ENCODE measurements at places on chromosomes 6 and 20.

- no peak for DNase-seq
These were observed 45.7 kb upstream of the PBOV1 start for GRCh38 chr6:138263963-138264362.

DNA sequence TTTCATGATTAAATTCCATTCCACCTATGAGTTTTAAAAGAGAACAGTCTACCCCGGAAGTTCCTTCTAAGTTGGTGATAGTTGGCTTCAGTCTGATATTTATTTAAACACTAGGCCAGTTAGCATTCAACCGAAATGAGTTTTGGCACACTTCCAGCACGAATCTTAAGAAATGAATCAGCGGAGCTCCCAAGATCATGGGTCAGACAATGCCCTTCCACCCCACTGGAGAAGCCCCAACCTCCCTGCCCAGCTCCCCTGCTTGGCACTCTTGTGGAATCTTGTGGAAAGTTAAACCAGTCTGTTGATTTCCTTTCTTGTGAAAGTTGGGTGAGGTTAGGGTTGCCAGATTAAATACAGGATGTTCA, 64.3 kb downstream of the MKKS start:
- DNase-seq: no peak

- DNase-seq: no peak
These were observed 10.5 kb upstream of the MLN start for GRCh38 chr6:33813990-33814985.

- DNase-seq: no peak
These were observed 177.3 kb downstream of the CARMIL1 start for GRCh38 chr6:25456249-25457040.

DNA sequence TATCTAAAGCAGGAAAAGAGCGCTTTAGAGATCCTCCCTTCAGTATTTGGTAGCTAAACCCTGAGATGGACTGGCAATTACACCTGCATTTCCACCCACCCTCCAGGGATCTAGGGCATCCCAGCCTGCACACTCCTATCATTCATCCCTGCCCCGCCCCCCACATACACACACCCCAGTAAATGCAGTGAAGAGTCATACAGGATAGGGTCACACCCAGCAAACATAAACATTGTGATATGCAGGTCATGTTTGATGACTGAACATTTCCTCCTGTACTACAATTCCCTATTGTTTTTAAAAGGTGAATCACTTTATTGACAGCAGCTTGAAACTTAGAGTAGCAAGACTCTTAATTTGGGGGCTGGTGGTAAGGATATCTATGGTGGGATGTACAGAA, 112.9 kb downstream of the FOXO3 start:
- DNase-seq: no peak

DNA sequence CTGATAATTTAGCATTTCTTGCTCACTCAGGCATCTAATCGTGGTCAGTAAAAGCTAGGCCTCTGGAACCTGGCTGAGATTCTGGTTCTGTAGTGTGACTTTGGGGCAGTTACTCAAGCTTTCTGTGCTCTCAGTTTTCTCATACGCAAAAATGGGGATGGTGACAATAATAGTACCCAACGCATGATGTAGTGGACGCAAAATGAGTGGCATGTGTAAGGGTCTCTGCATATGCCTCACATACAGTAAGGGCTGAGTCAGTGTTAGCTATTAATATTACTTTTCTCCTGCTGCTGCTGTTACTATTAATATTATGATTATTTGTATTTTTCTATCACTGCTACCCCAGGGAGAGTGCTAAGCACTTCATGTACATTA, 686 bp downstream of the GINS1 start:
- DNase-seq: no peak

GRCh38 chr6:95423331-95423730, 154.0 kb upstream of the MANEA start:
- DNase-seq: no peak

- DNase-seq: no peak
These were observed 729.8 kb downstream of the TBC1D32 start for GRCh38 chr6:120604510-120604909.

GRCh38 chr20:8301655-8302054, 169.6 kb downstream of the PLCB1 start:
- no peak for DNase-seq

- DNase-seq: peak; percentile 96
These were observed 13.9 kb upstream of the TNFRSF6B start for GRCh38 chr20:63682384-63683139.

GRCh38 chr6:141552031-141552430, 580.7 kb upstream of the GJE1 start:
- no peak for DNase-seq

- DNase-seq: no peak
These were observed 5.7 kb upstream of the NECAB3 start for GRCh38 chr20:33679758-33680485.

DNA sequence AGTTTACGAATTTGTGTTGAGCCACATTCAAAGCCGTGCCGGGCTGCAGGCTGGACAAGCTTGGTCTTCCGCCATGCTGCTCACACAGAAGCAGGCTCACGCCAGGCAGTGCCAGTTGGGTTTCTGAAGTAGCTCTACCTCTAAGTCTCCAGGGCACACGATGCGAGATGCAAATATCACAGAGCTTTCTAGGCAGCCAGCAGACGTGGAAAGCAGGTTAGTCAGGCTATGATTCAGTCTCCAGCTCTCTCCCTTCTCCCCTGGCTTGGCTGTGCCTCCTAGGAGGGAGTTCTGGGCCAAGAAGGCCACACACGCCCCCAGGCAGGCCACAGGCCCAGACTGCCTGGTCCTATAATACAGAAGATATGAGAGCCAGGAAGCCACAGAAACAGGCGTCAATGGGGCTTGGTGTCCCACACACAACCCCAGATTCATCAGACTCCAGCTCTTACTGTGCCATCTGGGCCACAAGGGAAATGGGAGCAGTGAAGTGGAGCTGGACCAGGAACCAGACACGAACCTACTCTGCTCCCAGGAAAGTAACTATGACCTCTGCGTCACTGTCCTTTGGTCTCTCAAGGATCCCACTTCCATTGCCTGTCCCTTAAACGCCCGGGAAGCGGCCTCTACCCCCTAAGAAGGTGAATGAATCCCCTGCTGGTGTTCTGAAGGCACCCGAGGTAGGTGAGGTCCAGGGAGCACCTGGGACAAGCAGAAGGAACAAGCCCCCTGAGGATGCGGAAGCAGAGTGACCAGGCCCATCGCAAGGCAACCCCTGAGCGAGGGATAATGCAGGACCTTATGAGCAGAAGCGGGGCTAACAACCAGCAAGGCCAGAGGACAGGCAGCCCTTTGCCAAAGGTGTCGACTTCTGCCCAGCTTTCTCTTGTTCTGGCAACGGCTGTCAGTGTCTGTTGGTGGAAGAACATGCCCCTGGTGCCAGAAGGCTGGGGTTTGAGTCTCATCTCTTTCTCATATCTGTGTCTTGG, 61.2 kb downstream of the GFOD1 start:
- peak; percentile 61 for DNase-seq

DNA sequence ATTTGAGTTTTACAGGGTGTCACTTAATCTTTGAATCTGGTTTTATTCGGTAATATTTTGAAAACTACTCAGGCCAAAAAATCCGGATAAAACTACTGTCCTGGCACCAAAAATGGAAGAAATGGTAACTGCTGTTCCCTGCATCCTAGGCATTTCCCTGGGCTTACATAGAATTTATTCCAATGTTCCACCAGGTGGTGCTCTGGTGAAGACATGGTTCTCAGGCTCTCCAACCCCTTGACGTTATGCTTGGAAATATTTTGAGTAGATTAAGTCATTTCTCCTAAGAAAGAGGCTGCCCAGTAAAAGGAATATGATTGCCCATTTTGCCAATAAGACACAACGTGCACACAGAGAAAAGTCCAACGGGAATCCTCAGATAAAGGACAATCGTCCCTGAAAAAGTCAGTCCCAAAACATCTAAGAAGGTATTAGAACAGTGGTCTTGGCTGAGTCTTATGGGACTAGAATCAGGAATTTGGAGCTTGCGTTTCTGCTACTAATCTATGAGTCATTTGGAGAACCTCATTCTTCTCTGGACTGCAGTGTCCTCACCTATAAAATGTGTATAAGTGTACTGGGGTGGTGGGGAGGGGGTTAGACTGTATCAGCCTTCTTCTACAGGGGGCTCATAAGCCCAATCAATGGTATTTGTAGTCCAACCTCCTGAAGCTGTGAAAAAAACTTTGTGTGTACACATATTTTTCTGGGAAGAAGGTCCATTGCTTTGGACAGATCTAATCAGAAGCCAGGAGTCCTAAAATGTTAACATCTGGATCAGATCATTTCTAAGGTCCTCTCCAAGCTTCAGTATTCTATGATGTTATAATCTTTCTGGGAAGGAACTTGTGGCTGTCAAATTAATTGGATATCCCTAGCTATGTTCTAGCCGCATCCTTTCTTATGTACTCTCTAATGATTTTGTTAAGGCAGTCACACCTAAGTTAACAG, 131.0 kb upstream of the BMP2 start:
- DNase-seq: peak; percentile 47

GRCh38 chr6:119096721-119097565, 18.5 kb upstream of the FAM184A start:
- no peak for DNase-seq

DNA sequence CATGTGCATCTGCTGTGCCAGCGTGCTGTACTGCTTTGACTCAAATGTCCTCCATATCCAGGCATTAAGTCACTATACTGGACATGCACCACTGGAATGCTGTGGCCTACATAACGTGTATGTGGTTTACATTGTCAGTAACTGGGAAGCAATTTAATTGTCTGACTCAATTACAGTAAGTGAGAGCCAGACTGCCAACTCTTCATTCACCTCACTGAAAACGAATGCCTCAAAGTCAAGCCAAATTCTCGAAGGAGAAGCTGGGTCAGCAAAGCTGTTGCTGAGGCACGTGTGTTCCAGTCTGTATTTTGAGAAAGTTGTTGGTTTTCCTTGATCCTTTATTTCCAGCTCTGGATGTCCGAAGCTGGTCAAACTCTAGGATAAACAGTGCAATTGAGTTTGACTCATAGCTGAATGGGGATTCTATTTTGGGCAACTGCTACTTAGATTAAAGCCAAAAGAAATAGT, 534.3 kb downstream of the COL12A1 start:
- peak; percentile 99 for DNase-seq

DNA sequence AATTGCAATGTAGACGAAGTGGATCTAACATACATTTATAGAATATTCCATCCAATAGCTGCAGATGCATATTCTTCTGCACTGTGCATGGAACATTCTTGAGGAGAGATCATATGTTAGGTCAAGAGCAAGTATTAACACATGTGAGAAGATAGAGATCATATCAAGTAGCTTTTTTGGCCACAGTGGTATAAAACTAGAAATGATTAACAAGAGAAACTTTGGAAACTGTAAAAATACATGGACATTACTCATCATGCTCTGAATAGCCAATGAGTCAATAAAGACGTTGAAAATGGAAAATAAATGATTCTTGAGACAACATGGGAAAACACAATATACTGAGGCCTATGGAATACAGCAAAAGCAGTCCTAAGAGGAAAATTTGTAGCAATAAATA, 94.2 kb downstream of the STXBP5 start:
- DNase-seq: no peak

GRCh38 chr6:115570331-115570730, 490.4 kb downstream of the FRK start:
- DNase-seq: peak; percentile 73

- DNase-seq: no peak
These were observed 66.8 kb upstream of the CCN2 start for GRCh38 chr6:132017942-132018341.

DNA sequence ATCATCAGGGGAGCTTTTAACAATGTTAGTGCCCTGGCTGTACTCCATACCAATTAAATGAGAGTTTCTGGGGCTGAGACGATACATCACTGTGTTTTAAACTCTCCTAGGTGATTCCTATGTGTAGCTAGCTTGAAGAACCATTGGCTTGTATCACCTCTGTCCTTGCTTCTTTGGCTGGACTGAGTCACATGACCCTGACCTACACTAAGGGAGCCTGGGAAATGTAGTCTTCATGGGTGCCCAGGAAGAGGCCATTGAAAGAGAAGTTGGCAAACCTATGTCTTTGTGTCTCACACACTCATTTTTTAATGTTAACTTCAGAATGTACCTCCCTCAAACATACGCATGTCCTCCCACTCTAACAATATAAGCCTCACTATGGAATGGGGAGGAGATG, 506.6 kb downstream of the DHX35 start:
- no peak for DNase-seq

- no peak for DNase-seq
These were observed 106.7 kb upstream of the FLRT3 start for GRCh38 chr20:14444106-14444505.

GRCh38 chr6:112149719-112150263, 62.4 kb downstream of the FAM229B start:
- DNase-seq: peak; percentile 86

DNA sequence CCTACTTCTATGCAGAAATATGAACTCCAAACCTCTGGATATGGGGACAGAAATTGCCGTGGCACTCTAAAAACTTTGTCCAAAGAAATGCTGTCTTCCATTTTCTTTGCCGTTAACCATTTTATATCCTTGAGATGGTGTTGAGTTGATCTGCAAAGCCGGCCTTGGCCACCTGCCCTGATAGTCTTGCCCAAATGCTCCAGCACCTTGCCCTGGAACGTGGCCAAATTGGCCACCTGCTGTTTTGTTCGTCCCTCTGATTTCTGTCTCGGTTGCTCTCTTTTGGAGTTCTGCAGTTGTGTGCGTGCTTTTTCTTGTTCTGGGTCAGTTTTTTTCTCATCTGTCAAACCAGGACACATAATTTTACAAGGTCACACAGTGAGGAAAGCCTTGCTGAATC, 239.7 kb upstream of the GMDS start:
- no peak for DNase-seq

GRCh38 chr20:35215066-35215956, 11.2 kb upstream of the MMP24 start:
- DNase-seq: peak; percentile 84

DNA sequence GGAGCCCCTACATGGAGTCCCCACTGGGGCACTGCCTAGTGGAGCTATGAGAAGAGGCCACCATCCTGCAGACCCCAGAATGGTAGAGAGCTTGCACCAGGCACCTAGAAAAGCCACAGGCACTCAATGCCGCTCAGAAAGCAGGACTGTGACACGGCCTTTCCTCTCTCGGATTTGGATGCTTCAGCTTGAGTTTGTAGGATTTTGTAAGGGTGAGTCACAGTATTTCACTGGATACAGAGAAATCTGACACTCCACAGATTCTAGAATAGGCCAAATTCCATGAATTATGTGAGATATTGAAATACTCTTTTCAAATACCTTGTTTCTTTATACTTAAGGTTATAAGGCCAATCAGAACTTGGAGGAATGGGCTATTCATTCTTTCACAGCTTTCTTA, 424.5 kb downstream of the HTR1B start:
- peak; percentile 83 for DNase-seq
